ENCODE measurements at places on chromosomes 4 and X.

GRCh38 chr4:65007841-65008439 is 598.7 kb upstream of the TECRL start:
- no peak for DNase-seq

DNA sequence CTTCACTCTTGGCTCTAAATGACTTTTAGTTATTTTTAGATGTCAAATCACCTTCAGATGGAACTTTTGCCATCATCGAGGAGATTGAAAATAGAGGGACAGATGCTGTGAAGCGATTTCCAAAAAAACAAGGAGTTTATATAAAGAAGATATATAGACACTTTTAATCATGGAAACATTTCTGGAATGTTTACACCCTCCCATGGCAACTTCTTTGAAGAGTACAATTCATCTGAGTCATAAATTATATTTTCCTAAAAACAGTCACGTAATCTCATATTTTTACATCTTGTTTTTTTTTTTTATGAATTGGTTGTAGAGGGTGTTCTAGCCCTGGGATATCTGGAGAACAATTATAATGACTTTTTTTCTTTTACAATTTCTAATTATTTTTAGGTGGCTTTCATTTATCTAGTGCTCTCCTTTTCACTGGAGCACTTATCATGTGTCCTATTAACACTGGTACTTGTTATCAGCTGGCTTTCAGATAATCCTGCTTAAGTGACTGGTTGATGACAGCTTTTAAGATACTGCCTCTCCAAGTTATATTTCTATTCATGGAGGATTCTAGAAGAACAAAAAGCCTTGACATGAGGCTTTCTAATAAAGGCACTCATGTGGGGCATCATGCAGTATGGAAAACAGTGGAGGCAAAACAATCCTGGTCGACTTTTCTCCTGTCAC is 24.9 kb downstream of the PCDH7 start:
- no peak for DNase-seq

DNA sequence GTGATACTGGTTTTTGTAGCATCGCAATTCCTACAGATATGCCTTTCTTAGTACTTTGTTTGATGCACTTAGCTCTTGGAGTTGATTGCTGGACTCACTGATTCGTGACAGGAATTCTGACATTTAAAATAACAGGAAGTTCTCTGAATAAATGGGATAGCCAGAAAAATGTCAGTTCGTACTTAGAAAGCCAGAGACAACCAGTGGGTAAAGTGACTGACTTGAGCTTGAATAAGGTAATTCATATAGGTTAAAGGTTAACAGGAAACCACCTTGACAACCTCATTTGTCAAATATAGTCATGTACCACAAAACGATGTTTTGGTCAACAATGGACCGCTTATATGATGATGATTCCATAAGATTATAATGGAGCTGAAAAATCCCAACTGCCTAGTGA is 181.4 kb downstream of the RPA4 start:
- no peak for DNase-seq

DNA sequence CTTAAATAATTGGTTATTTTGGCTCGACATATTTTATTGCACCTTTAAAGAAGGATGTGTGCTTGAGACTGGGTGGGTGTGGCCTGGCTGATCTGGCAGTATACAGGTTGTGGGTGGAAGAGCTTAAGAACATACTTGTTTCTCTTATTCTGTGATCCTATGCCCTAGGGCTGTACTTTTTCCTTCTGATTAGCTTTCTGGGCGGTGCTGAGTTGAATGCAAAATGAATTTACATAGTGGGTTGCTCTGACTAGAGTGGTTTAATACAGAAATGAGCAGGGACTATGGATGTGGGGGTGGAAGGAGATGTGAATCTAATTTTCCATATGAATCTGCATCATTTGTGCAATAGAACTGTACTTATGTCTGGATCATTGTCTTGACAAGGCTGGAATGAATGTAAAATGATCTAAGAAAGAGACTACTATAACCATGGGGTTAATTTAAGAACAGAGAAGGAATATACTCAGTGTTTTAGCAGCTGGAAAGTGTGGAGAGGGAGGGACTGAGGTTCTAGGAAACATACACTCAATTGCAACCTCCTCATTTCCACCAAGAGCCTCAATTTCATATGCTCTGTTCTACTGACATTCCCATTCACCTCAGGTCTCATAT is 73.7 kb downstream of the RLIM start:
- no peak for DNase-seq

DNA sequence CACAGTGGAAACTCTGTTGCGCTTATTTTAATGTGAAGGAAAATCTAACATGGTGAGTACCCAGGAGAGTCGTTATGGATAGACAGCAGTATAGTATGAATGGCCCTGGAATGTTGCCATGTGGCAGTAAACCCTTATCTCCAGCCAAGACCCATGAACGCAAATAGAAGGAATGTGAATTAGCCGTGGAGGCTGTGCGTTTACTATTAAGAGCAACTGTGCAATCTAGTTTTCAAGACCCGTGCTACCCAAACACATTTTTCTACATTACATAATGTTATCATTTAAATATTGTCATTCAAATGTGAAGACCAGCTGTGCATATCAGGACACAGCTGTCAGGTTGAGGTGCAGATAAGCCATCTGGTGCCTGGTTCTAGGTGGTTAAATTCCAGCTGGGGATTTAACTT is 13.3 kb upstream of the AGA start:
- DNase-seq, result no peak
